ENCODE measurements at places on chromosomes 1 and 21.

- no peak for DNase-seq
Observed at GRCh38 chr21:45318556-45319404, 31.1 kb upstream of the POFUT2 start.

GRCh38 chr1:226827458-226827857 lies 43.0 kb upstream of the PSEN2 start:
- no peak for DNase-seq

GRCh38 chr21:42252778-42253340 lies 33.9 kb downstream of the ABCG1 start:
- no peak for DNase-seq

- no peak for DNase-seq
Observed at GRCh38 chr1:177444997-177445746, 274.4 kb downstream of the BRINP2 start.

GRCh38 chr1:27994060-27994459 lies 34.3 kb downstream of the XKR8 start:
- no peak for DNase-seq

All from stimulated activated CD8-positive, alpha-beta memory T cell treated with anti-CD3 and anti-CD28 coated beads, Interleukin-7, amount 100 ng/mL, for 1 hour (primary cell).